Calu3 (cell line): ENCODE measurements at places on chromosomes 1 and 21. TPM values are rescaled to one million over a fixed set of nuclear protein-coding genes. Genes with fewer than 3 reads are reported as not detected.
A peak's percentile ranks its signal among the peaks of the same experiment; 100 is the strongest.

The LCE3D gene
- total RNA-seq = not detected in 2 replicates

The MSH4 gene
- total RNA-seq = 0.54 and 0.83 TPM in 2 replicates

The RGS7 gene
- total RNA-seq = 1.0 and 1.3 TPM in 2 replicates

The C21orf58 gene
- 23.4 and 28.2 TPM in 2 replicates for total RNA-seq

The AGBL4 gene
- not detected in 2 replicates for total RNA-seq

The ARTN gene
- total RNA-seq = 0.39 and 1.4 TPM in 2 replicates

The PAPPA2 gene
- total RNA-seq = 0.05 and 0.14 TPM in 2 replicates

The CHD5 gene
- total RNA-seq = 0.27 and 0.28 TPM in 2 replicates

DNA sequence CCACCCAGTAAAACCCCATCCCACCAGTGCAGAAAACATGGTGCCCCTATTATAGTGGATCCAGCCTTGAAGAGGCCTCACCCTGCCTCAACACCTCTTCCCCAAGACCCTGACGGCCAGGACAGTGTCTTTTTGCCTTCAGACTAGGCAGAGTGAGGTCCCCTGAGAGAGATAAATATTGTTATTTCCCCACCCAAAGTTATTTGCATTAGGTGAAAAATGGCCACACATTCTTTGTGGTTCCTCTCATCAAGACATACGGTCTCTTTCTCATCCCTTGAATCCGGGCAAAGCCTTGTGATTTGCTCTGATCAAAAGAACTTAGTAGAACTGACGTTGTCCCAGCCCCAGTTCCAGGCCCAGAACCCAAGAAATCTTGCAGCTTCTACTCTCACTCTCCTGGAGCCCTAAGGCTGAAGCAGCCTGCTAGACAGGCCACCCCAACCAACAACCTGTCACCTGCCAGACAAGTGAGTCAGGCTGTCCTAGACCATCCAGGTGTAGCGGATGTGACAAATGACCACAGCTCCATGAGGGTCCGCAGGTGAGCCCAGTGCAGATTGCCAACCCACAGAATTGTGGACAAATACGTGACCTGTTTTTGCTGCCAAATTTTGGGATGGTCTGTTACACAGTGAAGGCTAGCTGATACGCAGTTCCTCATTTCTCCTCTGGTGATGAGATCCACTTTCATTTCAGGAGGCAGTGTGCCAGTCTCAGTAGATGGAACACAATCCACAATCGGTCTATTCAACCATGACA lies 8.1 kb upstream of the SSU72 start:
- no peaks in the 10 kb centered on the region for H3K4me1 ChIP-seq
- no peak overlapping the region for H3K4me3 ChIP-seq
- no peak overlapping the region for H3K27ac ChIP-seq
- peaks cover 36% of the 10 kb centered on the region for H3K27me3 ChIP-seq
- no peaks in the 10 kb centered on the region for H3K36me3 ChIP-seq

DNA sequence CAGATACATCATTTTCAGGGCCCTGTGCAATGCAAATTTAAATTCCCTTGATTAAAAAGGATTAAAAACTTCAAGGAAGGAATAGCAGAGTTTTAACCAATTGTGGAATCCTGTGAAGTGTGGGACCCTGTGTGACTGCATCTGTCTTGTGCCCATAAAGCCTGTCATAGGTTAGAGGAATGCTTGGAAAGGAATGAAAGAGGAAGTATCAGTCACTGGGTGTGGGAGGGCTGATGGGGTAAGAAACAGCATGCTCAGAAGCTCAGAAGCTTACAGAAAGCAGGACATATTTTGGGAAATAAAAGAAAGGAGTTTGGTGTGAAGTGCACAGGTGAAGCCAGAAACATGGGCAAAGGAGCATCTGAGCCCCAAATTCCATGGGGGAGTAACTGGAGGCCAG lies 150.8 kb upstream of the ETV3 start:
- DNase-seq = no peak
- H3K4me1 ChIP-seq = no peaks in the 10 kb centered on the region
- H3K27ac ChIP-seq = no peak overlapping the region
- no peaks in the 10 kb centered on the region for H3K36me3 ChIP-seq

DNA sequence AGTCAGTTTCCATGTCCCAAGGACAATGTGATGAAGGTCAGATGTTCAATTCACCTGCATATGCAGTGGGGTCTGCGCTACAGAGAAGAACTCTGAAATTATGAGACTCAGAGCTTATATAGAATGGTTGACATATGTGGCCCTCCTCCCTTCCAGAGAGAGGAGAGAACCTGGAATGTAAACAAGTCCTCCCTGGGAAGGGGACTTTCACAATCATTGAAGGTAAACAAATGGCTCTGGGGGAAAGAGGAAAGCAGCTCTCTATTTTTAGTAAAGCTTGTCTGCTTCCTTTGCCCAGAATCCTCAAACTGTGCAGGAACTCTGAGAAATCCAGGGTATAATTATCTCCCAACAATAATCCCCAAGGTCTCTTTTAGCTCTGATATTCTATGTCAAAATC lies 9.8 kb downstream of the OVGP1 start:
- no peak overlapping the region for H3K4me3 ChIP-seq
- no peaks in the 10 kb centered on the region for H3K36me3 ChIP-seq
- H3K27ac ChIP-seq = no peak overlapping the region
- H3K4me1 ChIP-seq = peaks cover 19% of the 10 kb centered on the region
- H3K27me3 ChIP-seq = no peaks in the 10 kb centered on the region
- DNase-seq = no peak

GRCh38 chr1:31467005-31467674 lies 54.1 kb downstream of the SERINC2 start:
- DNase-seq = no peak
- H3K27ac ChIP-seq = no peak overlapping the region
- H3K4me1 ChIP-seq = peaks cover 28% of the 10 kb centered on the region
- H3K36me3 ChIP-seq = peaks cover 8% of the 10 kb centered on the region

DNA sequence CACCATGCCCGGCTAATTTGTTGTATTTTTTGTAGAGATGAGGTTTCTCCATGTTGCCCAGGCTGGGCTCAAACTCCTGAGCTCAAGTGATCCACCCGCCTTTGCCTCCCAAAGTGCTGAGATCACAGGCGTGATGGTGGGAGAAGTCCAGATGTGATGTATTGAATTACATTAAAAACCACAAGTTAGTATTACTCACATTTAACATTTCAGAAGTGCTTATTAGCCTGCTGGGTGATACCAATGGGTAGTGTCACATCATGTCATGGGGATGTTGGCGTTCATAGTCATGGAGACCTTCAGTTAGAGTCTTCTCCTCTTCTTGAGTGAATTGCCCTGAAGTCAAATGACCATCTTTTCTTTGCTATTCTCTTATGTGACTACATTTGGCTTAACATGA lies 63.6 kb upstream of the VAMP3 start:
- peaks cover 22% of the 10 kb centered on the region for H3K36me3 ChIP-seq
- no peak overlapping the region for H3K4me3 ChIP-seq
- no peak overlapping the region for H3K27ac ChIP-seq
- H3K4me1 ChIP-seq = no peaks in the 10 kb centered on the region
- DNase-seq = no peak
- peaks cover 10% of the 10 kb centered on the region for H3K27me3 ChIP-seq

- DNase-seq = no peak
- peak overlapping the region; percentile 84 for H3K27ac ChIP-seq
- H3K4me1 ChIP-seq = peaks cover 43% of the 10 kb centered on the region
- H3K4me3 ChIP-seq = no peak overlapping the region
These were observed 204.3 kb downstream of the FGGY start for GRCh38 chr1:59500950-59501742.

DNA sequence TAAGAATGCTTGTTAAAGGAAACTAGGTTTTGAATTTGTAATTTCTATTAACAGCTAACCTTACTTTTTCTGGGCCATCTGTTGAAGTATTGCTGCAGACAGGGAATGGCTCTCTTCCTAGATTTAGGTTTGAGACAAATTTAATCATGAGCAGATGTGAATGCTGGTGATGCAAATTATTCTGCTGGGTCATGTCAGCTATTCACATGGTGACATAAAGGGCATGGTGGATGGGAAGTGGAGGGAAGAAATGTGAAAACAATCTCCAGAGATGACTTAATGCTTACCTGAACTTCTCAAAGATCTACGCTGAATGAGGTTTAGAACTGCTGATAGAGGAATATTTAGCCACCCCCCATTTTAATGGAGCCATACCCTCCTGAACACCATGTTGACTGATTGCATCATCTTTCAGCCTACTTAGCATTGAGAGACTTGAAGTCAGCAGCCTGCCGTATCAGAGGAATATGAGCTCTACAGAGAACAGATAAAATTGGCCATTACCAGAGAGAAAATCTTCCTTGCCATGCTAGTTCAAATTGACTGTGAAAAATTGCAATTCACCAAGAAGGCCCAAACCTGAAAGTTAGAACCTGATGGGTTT lies 138.8 kb downstream of the HHAT start:
- no peak for DNase-seq
- no peaks in the 10 kb centered on the region for H3K27me3 ChIP-seq
- no peak overlapping the region for H3K27ac ChIP-seq
- H3K4me3 ChIP-seq = no peak overlapping the region

GRCh38 chr1:172266528-172267174 lies 153.8 kb upstream of the C1orf105 start:
- no peaks in the 10 kb centered on the region for H3K27me3 ChIP-seq
- no peak for DNase-seq
- H3K4me1 ChIP-seq = no peaks in the 10 kb centered on the region

DNA sequence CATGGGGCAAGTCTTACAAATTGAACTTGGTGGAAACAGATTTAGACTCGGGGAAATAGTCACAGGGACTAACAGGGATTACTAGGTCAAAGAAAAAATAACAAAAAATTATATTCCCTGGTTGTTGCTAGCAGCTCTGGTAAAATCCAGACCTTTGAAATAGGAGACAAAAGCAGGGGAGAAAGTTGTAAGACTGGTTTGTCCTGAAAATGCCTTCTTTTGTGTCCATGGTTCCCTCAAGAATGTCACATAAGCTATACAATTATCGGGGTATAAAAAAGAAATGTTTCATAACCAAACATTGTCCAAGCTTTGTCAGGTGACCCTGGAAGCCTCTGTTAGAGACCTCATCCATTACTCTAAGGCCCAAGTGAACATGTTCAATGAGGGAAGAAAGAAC lies 33.1 kb downstream of the KIAA0319L start:
- H3K36me3 ChIP-seq = peaks cover 12% of the 10 kb centered on the region
- H3K4me3 ChIP-seq = no peak overlapping the region
- DNase-seq = no peak
- no peaks in the 10 kb centered on the region for H3K27me3 ChIP-seq
- no peak overlapping the region for H3K27ac ChIP-seq

- DNase-seq = peak; percentile 37
- H3K4me1 ChIP-seq = peaks cover 13% of the 10 kb centered on the region
- no peaks in the 10 kb centered on the region for H3K36me3 ChIP-seq
- no peak overlapping the region for H3K27ac ChIP-seq
These were observed 3.7 kb downstream of the TCHH start for GRCh38 chr1:152111515-152111968.

DNA sequence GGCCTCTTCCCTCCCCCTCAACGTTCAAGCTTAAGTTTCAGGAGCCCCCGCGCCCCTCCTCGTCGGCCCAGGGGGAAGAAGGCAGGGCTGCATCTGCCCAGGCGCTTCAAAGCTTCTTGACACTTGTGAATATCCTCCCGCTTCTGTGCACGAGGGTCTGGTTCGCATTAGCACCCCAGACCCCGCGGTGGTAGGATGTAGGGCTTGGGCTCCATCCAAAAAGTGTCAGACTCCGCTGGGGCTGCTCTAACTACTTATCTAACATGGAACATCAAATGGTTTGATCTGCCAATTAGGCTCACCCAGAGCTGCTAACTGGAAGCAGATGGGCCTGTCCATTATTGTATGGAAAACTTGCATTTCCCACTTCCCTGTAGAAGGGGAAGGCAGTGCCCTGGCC lies 28.9 kb downstream of the TAS1R2 start:
- peaks cover 31% of the 10 kb centered on the region for H3K27me3 ChIP-seq
- no peak for DNase-seq
- no peak overlapping the region for H3K4me3 ChIP-seq
- H3K36me3 ChIP-seq = no peaks in the 10 kb centered on the region
- no peak overlapping the region for H3K27ac ChIP-seq

- no peaks in the 10 kb centered on the region for H3K27me3 ChIP-seq
- peaks cover 12% of the 10 kb centered on the region for H3K36me3 ChIP-seq
- H3K4me1 ChIP-seq = peaks cover 9% of the 10 kb centered on the region
- no peak overlapping the region for H3K4me3 ChIP-seq
- no peak overlapping the region for H3K27ac ChIP-seq
- peak; percentile 6 for DNase-seq
These were observed 88.4 kb downstream of the SDCCAG8 start for GRCh38 chr1:243343970-243344937.

DNA sequence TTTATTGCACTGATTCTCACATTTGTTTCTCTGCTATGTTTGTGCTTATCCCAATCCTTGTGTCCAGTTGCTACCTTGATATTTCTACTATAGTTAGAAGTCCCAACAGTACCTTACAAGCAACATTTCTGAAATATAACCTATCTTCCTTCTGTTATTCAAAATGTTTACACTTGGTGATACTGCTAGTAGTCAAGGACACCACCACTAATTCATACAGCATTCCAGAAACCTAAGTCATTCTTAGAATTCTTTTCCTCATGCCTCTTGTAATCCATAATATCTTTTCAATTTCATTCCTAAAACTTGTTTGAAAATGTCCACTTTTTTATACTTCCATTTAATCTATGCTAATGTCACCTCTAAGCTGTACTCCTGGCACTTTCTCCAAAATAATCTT lies 2132.1 kb downstream of the NCAM2 start:
- H3K4me1 ChIP-seq = no peaks in the 10 kb centered on the region

GRCh38 chr1:54259546-54260140 lies 59.7 kb downstream of the MRPL37 start:
- H3K4me3 ChIP-seq = no peak overlapping the region
- H3K27ac ChIP-seq = no peak overlapping the region
- no peaks in the 10 kb centered on the region for H3K36me3 ChIP-seq
- no peak for DNase-seq
- no peaks in the 10 kb centered on the region for H3K27me3 ChIP-seq
- no peaks in the 10 kb centered on the region for H3K4me1 ChIP-seq
